Naive thymus-derived CD4-positive, alpha-beta T cell (primary cell): ENCODE measurements at places on chromosomes 5 and 9. TPM values are rescaled to one million over a fixed set of nuclear protein-coding genes. Genes with fewer than 3 reads are reported as not detected.
A peak's percentile ranks its signal among the peaks of the same experiment; 100 is the strongest.

SPATA31E1 gene
- polyA plus RNA-seq = not detected

CLPTM1L gene
- polyA plus RNA-seq = 27.7 TPM

INSL6 gene
- polyA plus RNA-seq = 0.15 TPM

SMIM33 gene
- 0.09 TPM for polyA plus RNA-seq

NPR3 gene
- polyA plus RNA-seq = not detected

DNA sequence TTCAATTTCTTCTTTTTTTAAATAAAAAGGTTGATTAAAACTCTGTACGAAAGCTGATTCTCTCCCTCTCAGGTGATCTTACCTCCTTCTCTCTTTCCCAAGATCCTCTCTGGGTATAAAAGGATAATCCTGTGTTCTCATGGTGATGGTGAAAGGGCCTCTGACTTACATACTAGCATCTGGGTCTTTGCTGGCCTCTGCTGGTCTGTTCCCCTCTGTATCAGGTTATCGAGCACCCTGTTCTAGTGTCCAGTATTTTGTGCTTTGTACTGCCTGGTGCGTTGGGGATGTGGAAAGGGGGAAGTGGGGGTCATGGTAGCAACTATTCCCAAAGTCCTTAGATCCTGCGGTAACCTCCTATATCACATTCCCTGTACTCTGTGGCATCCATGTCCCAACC, 328.9 kb downstream of the NR2F1-AS1 start:
- no peak for DNase-seq

DNA sequence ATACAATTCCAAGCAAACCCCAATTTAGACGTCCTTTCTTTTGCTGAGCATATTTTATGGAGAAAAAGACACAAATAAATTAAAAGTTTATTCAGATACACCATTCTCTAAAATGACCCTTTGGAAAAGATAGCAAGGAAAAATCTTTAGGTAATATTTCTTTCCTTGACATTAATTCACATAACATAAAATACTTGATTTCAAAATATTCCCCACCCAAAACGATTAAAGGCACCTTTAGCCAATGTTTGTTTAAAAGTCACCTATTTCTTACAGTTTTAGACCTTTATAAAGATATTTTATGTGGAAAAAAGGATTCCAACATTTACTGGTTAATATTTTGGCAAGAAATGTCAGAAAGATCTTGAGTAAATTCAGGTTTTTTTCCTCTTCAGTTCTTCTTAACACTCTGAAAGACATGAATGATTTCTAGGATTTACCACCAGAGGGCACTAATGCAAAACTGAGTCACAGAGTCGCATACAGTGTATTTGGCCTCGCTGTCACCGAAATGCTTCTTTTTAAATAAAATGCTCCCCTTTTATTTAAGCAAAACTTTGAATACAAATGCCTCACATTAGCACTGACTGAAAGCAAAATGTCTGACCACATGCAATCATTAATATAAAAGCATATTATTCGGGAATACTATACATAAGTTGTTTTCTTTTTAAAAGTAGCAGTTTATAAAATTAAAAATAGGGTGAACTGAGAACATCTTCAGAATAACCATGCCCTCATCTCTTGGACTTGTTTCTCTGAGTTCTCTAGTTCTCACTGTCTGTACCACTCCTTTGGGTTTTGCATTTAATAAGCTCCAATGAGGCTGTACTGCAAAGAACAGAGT, 122.5 kb downstream of the SLC1A3 start:
- DNase-seq = peak; percentile 24

- no peak for DNase-seq
Measured at GRCh38 chr5:176178789-176179188, 59.4 kb upstream of the SIMC1 start.

DNA sequence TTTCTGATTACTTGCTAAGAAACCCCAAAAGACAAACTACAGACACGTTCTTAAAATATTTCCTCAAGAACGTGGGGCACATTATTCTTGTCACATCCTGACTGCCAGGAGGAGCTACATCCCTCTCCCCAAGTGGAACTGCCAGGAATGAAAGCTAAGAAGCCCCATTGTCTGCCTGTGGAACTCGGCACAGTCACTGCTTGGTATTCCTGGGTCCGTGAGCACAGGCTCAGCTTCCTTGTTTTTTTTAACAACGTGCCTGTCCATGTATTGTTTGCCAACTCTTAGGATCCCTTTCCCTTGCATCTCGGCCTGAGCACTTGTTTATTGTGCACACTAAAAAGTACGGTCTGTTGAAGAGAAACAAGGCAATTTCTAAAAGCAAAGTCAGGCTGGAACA, 47.0 kb upstream of the SELENOP start:
- no peak for DNase-seq

GRCh38 chr5:110896901-110897300, 158.1 kb downstream of the SLC25A46 start:
- DNase-seq = no peak

- DNase-seq = no peak
Measured at GRCh38 chr9:132464547-132464946, 54.5 kb downstream of the CFAP77 start.

- DNase-seq = no peak
Measured at GRCh38 chr5:124952079-124952478, 205.6 kb upstream of the ZNF608 start.

GRCh38 chr5:91092859-91093783, 290.0 kb downstream of the ARRDC3 start:
- no peak for DNase-seq

DNA sequence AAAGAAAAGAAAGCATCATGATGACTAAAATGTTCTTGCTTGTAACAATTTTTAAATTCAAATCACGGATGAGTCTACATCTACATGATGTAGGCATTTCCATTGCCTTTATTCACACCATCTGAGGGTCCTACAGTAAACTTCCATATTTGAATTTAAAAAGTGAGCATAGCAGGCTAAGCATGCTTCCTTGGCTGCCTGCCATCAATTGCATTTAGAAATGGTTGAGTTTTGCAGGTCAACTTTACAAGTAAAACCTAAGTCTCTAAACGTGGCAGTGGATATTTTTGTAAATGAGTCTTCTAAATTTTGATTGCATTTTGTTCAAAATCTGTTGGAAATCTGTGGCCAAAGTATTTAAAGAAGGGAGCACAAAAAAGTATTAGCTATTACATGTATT, 136.5 kb upstream of the PTCH1 start:
- DNase-seq = no peak

DNA sequence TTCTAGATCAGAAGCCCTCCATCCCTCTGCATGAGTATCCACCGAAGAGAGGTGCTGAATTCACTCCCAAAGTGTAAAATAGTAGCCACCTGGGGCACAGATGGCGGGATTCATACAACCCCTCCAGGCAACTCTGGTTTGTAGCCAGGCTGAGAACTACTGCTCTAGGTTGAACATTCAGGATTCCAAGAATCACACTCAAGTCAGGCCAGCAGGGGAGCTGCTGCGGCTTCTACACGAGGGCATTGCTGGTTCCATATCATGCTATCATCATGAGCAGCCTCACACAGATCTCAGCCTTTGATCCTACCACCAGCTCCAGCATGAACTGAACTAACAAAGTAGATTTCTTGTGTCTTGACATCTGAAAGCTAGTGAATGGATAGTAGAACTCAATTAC, 367.9 kb downstream of the DIRAS2 start:
- DNase-seq = no peak

DNA sequence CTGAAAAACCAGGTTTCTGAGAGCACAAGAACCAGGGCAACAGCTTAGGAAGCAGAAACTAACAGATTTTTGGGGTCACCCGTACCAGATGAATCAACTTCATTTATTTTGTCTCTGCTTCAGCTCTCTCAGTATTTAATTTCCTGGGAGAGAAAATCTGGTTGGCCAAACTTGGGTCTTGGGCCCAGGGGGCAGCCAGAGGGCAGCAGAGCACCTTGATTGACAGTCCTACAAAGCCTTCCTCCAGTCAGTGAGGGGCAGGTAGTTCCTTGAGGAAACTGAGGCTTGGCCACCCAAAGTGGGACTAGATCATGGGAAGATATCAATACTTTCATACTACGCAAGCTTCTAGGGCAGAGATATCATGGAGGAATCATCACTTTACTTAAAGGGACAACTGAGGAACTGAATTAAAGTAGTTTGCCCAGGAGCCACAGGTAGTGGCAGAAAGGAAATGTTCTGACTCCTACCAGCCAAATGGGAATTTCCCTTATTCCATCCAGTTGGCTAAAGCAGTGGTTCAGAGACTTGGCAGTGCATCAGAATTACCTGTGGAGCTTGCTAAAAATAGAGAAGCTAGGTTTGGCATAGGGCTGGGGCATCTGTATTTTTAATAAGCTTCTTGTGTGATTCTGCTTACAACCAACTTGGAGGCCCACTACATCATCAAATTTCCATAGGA, 21.5 kb upstream of the ARHGAP26 start:
- peak; percentile 64 for DNase-seq

- no peak for DNase-seq
Measured at GRCh38 chr5:87268970-87269377, 1.3 kb downstream of the RASA1 start.

GRCh38 chr9:110143950-110144545, 63.9 kb downstream of the C9orf152 start:
- DNase-seq = no peak

DNA sequence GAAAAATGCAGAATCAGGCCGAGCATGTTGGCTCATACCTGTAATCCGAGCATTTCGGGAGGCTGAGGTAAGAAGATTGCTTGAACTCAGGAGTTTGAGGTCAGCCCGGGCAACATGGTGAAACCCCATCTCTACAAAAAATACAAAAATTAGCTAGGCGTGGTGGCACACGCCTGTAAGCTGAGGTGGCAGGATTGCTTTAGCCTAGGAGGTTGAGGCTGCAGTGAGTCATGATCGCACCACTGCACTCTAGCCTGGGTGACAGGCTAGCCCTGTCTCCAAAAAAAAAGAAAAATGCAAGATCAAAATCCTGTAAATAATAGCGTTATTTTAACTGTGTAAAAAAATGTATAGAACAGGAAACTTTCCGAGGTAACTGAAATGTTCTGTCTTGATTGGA, 39.4 kb downstream of the RNF44 start:
- no peak for DNase-seq

DNA sequence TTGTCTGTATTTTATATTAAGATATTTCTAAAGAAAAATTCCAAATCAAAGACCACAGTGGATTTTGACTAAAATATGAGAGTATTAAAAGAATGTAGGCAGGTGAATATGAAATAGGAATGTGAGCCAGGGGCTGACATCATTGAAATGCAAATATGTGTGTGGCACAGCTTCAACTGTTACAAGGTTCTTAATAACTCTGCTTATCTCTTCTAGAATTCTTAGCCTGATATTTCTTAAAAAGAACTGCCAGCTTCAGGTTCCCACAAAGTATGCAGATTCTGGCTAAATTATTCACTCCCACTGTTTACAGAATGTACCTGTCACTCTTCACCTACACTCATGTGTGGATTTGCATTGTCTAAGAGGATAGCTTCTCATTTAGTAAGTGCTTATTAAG, 274.4 kb downstream of the DIRAS2 start:
- DNase-seq = no peak

DNA sequence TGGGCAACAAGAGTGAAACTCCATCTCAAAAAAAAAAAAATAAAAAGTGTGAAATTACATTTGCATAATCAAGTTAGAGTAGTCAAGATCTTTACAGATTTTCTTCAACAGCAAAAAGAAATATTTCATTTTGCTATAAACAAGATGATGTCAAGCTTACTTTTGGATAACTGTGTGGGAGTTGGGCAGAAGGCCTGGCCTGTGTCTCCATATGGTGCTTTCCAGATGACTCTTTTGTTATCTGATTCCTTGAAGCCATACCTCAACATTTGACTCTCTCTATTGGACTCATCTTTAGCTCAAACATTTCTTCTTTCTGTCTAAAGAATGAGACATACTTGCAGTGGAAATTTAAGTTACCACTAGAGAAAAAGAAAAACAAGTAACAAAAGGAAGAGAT, 246.8 kb downstream of the MSX2 start:
- no peak for DNase-seq

GRCh38 chr5:114565871-114566270, 204.0 kb downstream of the KCNN2 start:
- no peak for DNase-seq

DNA sequence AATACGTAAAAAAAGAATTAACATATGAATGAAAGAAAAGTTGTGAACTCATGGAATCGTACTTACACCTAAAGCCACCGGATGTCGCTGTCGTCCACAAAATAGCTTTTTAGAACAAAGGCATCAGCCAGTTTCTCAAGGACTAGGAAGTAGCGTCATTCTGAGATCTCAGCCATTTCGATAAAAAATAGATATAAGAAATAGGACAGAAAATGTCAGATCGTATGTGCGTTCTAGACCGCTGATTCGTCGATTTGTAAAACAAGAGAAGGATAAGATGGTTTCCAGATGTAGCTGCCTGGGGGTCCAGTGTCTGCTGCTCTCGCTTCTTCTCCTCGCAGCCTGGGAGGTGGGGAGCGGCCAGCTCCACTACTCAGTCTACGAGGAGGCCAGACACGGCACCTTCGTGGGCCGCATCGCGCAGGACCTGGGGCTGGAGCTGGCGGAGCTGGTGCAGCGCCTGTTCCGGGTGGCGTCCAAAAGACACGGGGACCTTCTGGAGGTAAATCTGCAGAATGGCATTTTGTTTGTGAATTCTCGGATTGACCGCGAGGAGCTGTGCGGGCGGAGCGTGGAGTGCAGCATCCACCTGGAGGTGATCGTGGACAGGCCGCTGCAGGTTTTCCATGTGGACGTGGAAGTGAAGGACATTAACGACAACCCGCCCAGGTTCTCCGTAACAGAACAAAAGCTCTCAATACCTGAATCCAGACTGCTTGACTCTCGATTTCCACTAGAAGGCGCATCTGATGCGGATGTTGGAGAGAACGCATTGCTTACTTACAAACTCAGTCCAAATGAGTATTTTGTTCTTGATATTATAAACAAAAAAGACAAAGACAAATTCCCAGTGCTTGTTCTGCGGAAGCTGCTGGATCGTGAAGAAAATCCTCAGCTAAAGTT, at the start of gene PCDHA10:
TSS of gene PCDHA10 (plus strand) at position 126 of the 903 bp plus-strand sequence. CDS start at position 278, 152 bp downstream.
- no peak for DNase-seq

DNA sequence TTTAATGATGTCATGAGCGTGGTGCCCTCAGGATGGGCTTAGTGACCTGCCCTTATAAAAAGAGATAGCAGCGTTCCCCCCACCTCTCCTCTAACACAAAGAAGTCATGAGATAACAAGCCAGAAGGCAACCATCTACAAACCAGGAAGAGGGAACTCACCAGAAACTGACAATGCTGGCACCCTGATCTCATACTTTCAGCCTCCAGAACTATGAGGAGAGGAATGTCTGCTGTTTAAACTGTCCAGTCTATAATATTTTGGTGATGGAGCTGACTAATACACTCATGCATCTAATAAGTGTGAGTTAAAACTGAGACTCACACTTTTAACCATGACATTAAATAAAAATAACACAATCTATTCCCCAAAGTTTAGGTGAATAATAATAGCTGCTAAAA, 156.1 kb upstream of the SPEF2 start:
- no peak for DNase-seq

DNA sequence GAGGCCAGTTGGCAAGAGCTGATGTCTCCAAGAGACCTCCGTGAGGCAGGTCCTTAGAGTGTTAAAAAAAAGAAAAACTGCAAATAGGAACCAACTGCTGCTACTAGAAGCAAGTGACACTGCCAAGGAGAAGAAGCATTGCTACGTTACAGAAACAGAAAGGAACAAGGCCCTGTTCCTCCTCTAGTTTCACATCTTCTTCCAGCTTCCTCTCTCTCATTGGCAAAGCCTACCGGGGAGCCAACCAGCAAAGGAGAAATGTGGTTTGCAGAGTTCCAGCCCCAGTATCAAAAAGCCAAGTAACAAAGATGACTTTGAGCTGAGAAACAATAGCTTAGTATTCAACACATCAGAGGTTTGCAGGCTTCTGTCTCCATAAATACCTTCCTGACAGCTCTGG, 145.9 kb downstream of the PRELID2 start:
- DNase-seq = no peak

GRCh38 chr5:178477802-178478201, 112.4 kb downstream of the COL23A1 start:
- DNase-seq = no peak
